NCI-H1417 treated with DMSO at 0.1 percent for 48 hours (cell line): ENCODE measurements at places on chromosomes 16 and 17.

- DNase-seq = no peak
These were observed 9.9 kb downstream of the CCDC102A start for GRCh38 chr16:57526498-57526897.

DNA sequence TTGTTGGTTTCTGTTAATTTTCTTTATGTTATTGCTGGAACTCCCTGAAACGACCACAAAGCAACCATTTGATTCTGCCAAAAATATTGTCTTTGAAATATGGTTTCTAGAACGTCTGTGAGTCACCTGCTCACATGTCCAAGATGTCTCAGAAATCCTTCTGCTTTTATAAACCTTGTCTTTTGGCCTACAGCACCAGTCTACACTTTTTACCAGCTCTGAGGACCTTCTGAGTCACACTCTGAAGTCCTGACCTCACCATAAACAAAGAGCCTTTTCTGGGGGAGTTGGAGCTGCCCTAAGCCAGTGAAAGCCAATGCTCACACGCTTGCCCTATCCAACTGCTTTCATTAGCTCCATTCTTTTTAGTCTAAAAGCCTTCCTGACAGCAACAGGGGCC is 55.5 kb downstream of the GRIN2A start:
- no peak for DNase-seq

DNA sequence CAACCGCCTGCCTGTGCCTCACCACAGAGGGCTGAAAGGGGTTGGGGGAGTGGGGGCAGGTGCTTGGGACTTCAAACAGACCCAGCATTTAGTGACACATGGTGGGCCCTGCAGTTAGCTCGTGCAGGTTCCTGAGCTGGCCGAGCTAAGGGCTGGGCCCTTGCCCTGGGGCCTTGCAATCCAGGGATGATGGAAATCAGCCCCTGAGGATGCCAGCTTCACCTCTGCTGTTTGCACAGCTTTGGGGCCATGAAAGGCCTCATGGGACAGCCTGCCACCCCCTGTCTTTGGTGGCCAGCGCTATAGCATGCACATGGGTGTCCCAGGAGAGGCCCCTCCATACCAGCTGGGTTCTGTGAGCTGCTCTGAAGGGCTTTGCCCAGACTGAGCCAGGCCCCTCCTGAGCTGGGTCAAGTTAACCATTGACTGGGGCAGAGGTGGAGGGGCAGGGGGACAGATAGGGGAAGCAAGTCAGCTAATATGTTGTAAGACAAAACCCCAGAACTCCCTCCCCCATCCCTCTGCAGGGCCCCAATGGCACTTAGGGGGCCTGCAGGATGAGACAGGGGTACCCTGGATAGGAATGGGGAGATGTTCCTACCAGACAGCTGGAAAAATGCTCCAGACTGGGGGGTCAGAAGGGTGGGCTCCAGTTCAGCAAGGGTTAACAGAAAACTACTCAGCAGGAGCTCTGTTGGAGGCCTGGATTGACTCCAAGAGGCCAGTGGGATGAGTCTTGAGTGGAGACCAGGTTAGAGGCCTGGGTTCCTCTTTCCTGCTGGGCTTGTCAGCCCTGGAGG is 692 bp downstream of the PRR15L start:
- DNase-seq = no peak

DNA sequence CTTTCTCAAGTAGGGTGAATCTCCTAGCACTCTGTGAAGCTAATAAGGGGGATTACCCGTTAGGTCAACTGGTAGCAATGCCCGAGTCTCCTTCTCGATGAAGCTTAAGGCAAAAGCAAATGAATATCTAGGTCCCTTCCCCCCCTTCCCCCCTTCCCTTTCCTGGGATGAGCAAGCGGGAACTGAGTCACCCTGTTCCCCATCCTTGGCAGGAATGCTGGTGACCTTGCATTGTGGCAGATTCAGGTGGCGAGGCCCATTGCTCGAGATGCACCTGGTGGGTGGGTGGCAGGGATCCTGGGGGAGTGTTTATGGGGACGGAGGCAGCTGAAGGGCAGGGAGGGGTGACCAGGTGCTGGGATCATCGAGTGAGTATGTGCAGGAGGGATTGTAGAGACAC is 7.1 kb downstream of the NXPH3 start:
- DNase-seq = no peak

DNA sequence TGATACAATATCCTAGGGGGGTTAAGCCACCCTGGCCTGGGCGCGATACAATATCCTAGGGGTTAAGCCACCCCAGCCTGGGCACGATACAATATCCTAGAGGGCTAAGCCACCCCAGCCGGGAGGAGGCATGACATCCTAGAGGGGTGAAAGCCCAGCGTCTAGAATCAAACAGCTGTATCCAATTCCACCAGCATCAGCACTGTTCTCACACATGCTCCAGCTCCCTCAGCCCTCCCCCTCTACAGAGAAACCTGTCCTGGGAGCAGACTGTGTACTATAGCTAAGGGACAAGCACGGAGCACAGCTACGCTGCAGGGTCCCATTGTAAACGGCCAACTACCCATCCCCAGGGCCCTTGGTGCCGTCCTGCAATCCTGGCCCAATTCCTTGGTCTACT is 6.2 kb downstream of the GINS2 start:
- DNase-seq = no peak

DNA sequence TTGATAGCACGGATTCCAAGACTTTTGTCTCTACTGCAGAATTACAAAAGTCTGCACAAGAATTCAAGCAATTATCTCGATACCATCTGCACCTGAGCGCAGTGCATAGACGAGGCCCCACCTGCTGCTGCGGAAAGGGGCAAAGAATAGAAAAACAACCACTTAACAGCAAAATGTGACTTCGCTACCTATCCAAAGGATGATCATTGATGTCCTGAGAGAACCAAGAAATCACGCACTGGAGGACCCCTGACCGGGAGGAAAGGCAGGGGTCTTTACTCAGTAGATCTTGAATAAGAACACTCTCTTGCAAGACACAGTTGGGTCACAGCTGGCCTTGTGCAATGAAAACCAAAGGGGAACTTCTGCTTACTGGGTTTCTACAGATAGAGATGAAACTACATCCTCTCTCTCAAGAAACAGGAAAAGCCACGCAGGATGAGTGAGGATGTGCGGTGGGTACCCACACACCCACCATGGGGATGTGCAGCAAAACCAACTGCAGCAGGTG is 147.4 kb upstream of the RPH3AL start:
- no peak for DNase-seq

DNA sequence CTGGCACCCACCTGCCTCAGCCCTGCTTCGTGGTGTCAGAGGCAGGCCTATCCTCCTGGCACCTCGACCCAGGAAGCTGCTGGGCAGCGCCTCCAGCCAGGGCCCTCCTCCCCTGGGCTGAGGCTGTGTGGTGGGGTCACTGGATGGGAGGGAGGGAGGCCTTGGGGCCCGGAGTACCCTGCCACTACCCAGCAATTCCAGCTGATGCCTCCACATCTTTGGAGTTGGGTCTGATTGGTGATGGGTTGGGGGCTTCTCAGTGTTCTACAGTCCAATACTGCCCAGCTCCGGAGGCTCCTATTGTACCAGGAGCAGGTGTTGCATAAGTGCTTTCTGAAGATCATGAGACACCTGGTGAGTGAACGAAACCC is 48.0 kb downstream of the USP22 start:
- no peak for DNase-seq

GRCh38 chr17:80848449-80849102 is 143.1 kb upstream of the CHMP6 start:
- DNase-seq = no peak
